ENCODE measurements at places on chromosomes 5 and 9. TPM values are rescaled to one million over a fixed set of nuclear protein-coding genes. Genes with fewer than 3 reads are reported as not detected.

DNA sequence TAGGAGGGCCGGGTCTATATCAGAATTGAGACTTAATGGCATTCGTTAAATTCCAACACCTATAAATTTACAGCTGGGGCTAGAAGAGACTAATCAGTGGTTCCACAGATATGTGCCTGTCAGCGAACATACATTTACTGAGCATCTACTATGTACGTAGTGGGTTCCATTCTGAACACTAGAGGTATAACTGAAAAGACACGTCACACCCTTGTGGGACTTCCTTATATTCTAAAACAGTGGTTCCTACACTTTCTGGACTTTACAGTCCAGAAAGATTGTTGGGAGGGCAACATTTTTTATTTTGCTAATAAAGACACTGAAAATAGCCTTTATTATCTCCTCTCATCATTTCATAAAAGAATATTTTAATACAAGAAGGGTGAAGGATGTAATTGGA lies 140.5 kb downstream of the SCAMP1 start:
- no peak for DNase-seq

DNA sequence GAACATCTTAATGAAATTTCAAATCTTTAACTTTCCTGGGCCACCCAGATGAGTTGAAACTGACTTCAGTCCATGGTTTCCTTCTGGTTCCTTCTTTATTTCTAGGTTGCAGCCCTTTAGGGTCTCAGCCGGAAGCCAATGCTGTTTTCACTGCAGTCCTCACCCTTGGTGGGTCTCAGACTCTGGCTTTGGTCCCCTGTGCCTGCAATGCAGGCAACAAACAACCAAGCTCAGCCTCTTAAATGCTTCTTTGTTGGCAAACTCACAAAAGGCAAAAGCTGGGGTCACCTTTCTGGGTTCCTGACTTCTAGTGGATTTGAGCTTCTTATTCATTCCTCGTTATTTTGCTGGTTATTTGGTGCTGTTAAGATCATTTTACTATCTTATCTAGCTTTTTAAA lies 19.3 kb upstream of the APC start:
- no peak for DNase-seq

CD274 gene
- 1.2 TPM for total RNA-seq

FST gene
- 7.6 TPM for total RNA-seq

FAM169A gene
- 14.5 TPM for total RNA-seq

- DNase-seq = no peak
Observed at GRCh38 chr5:165202519-165202910, 1697.1 kb downstream of the MAT2B start.

TAS2R1 gene
- not detected for total RNA-seq

DNA sequence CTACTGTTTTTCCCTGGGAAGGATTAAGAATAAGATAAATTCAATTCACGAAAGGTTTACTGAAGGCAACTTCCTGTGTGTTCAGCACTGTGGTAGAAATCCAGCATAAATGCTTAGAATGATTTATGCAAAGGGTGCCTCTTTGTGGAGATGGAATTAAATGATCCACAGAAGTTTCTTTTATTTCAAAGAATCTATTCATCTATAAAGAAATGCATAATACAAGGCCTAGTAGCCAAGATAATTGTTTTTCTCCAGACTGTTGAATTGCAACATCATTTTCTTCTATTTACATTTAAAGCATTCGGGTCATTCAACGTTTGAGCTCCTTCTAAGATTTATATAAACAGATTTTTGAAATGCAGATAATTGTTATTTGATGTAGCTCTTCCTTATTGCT lies 138.8 kb upstream of the NFIL3 start:
- no peak for DNase-seq

DNA sequence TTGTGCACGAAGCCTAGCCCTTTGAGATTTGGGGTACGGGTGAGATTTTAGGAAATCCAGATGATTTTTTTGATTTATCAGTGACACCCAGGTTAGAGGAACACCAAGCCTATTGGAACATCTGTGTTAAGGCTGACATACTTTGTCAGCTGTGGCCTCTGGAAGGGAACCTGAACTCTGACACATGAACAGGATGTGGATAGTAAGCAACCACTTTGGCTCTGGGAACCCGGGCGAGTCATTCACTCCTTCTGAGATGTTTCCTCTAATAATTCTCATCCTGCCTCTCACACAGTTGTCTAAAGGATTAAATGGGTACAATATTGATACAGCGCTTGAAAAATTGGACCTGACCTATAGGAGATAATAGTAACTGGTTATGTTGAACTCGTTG lies 67.8 kb downstream of the FGF1 start:
- no peak for DNase-seq

PKD2L2 gene
- not detected for total RNA-seq

- DNase-seq = no peak
Observed at GRCh38 chr5:28014779-28015178, 976.4 kb upstream of the CDH9 start.

GRCh38 chr5:24623031-24623430 lies 21.7 kb downstream of the CDH10 start:
- DNase-seq = no peak

MSMP gene
- total RNA-seq = not detected

GRCh38 chr5:171149772-171150171 lies 159.3 kb upstream of the TLX3 start:
- no peak for DNase-seq

DNA sequence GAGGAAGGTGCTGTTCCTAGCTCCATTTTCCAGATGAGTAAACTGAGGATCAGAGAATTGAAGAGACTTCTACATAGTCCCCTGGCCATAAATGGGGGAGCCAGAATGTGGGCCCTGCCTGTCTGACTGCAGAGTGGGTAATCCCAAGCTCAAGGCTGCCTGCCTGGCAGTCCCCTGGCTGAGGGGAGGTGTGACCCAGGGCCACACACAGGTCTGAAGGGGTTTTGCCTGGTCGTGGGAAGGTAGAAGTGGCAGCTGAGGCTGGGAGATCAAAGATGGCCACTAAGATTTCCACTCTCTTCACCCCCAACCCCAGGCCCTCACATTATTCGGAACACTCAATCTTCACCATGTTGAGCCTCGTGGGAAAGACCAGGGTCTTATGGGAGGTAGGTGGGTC lies 176.3 kb downstream of the MACROH2A1 start:
- peak; percentile 60 for DNase-seq

DNA sequence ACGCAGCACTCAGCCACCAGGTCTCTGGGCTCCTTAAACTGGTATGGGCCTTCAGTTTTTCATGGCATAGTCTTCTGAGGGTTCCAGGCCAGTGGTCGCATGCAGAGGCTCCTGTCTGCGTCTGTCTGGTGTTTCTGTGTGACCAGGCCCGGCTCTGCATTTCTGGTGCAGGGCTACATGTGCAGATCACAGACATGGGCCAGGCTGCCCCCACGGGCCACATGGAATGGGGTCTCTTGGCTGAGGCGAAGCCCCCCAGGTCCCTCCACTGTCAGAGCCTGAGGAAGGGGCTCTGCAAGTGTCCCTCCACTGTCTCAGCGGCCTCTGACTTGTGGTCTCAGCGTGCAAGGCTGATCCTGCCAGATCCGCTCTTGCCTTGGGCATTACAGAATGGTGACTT lies 15.6 kb upstream of the CARD19 start:
- DNase-seq = no peak

- DNase-seq = peak; percentile 69
Observed at GRCh38 chr5:132489871-132490483, 596 bp downstream of the IRF1 start.

DNA sequence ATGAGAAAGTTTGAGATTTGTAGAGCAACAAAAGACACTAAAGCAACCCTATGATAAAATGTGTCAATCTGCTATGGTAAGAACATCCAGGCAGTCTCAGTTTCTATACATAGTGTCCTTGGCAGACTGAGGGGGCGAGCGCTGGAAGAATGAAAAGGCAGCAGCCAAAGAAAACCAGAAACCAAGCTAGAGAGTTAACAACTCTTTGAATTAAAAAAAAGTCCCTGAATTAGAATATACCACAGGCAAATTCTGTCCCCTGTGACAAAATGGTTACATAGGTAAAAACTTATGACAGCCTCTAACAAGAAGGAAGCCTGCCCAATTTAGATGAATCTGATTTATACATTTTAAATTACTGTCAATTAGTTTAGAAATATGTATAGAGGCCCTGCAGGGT lies 106.7 kb downstream of the OXCT1 start:
- DNase-seq = no peak

- DNase-seq = no peak
Observed at GRCh38 chr9:26033336-26033735, 355.1 kb upstream of the TUSC1 start.

DNA sequence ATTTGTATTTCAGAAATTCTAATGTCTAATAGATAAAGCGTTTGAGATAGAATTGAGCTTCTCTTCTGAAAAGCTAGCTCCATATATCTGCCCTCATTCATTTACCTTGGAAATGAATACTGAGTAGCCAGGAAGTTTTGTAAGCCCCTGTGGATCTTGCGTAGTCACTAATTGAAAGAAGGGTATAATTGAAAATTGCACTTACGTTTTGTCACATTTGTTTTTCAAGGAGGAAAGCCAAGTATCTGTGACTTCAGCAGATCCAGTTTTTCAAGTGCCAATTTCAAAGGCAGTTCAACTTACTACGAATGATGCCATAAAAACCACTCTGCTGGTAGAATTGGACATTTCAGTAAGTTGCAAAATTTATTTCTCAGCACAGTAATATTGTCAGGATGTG lies 14.0 kb downstream of the MTRR start:
- DNase-seq = no peak

GRCh38 chr9:133137451-133138231 lies 16.6 kb upstream of the RALGDS start:
- DNase-seq = no peak

- no peak for DNase-seq
Observed at GRCh38 chr5:133694181-133694831, 82.0 kb upstream of the FSTL4 start.

DNA sequence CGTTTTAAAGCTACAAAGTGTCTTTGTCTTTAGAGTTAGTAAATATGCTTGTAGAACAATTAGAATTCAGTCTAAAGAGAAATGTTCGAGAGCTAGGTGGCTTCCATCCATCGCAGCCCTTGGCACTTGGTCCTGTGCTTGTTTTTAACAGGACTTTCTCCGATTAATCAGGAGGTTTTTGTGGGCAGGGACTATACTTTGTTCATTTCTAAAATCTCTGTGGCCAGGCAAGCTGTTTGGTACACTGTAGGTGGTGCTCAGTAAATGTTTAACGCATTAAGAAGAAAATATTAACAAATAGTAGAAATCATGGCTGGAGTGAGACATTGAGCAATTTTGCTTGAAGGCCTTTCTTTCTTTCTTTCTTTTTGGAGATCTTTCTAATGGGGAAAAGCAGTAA lies 20.8 kb downstream of the AGXT2 start:
- no peak for DNase-seq

All from type B pancreatic cell (in vitro differentiated cells).